ENCODE measurements at places on chromosomes 3 and 15. TPM values are rescaled to one million over a fixed set of nuclear protein-coding genes. Genes with fewer than 3 reads are reported as not detected.

The TM4SF18 gene
- not detected for total RNA-seq

The ONECUT1 gene
- total RNA-seq = 1.5 TPM

The RAB6B gene
- 7.7 TPM for total RNA-seq

- no peak for DNase-seq
- H3K4me1 ChIP-seq = peaks cover 46% of the 10 kb centered on the region
- no peak overlapping the region for H3K27ac ChIP-seq
- no peaks in the 10 kb centered on the region for H3K27me3 ChIP-seq
- H3K36me3 ChIP-seq = no peaks in the 10 kb centered on the region
These were observed 4.9 kb downstream of the RAB8B start for GRCh38 chr15:63194302-63194701.

DNA sequence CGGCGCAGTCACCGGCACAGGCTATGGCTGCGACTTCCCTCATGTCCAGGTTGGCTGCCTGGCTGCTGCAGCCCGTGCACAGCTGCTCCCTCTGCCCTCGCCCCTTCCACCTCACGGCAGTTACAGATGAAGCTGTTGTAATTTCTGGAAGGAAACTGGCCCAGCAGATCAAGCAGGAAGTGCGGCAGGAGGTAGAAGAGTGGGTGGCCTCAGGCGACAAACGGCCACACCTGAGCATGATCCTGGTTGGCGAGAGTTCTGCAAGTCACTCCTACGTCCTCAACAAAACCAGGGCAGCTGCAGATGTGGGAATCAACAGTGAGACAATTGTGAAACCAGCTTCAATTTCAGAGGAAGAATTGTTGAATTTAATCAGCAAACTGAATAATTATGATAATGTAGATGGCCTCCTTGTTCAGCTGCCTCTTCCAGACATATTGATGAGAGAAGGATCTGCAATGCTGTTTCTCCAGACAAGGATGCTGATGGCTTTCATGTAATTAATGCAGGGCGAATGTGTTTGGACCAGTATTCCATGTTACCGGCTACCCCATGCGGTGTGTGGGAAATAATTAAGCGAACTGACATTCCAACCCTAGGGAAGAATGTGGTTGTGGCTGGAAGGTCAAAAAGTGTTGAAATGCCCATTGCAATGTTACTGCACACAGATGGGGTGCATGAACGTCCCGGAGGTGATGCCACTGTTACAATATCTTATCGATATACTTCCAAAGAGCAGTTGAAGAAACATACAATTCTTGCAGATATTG, 13.2 kb upstream of the GNB4 start:
- DNase-seq = peak; percentile 27
- no peak overlapping the region for H3K27ac ChIP-seq
- H3K36me3 ChIP-seq = no peaks in the 10 kb centered on the region
- no peaks in the 10 kb centered on the region for H3K27me3 ChIP-seq

GRCh38 chr15:55348281-55348778, 29.3 kb downstream of the PIGB start:
- no peaks in the 10 kb centered on the region for H3K27me3 ChIP-seq
- H3K4me3 ChIP-seq = no peak overlapping the region
- H3K36me3 ChIP-seq = no peaks in the 10 kb centered on the region
- H3K4me1 ChIP-seq = peaks cover 7% of the 10 kb centered on the region

GRCh38 chr3:46914849-46915248, 37.3 kb downstream of the PTH1R start:
- H3K36me3 ChIP-seq = peaks cover 13% of the 10 kb centered on the region
- H3K27ac ChIP-seq = no peak overlapping the region
- no peak for DNase-seq
- no peaks in the 10 kb centered on the region for H3K27me3 ChIP-seq

- peaks cover 7% of the 10 kb centered on the region for H3K36me3 ChIP-seq
- H3K4me1 ChIP-seq = peaks cover under 1% of the 10 kb centered on the region
- no peaks in the 10 kb centered on the region for H3K27me3 ChIP-seq
- no peak for DNase-seq
- H3K27ac ChIP-seq = no peak overlapping the region
- H3K4me3 ChIP-seq = no peak overlapping the region
These were observed 104.3 kb downstream of the MAP2K5 start for GRCh38 chr15:67646847-67647246.

DNA sequence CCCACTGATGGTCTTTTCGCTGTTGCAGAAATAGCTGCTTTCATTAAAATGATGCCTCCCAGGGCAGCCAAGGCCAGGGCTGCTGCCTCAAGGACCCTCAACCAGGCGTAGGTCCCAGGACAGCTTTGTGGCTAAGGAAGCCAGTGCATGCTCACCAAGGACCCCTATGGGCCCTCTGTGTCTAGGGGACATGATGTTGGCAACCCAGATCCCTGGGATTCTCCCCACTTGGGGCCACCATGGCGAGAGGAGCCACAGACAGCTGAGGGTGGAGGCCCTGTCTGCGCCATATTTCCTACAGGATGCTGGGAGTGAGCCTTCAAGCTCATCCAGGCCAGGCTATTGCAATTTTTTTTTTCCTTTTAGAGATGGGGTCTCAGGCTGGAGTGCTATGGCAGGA, 137.2 kb downstream of the CHSY1 start:
- H3K4me3 ChIP-seq = no peak overlapping the region
- no peak overlapping the region for H3K27ac ChIP-seq
- no peaks in the 10 kb centered on the region for H3K36me3 ChIP-seq

- DNase-seq = peak; percentile 28
- peaks cover 14% of the 10 kb centered on the region for H3K4me1 ChIP-seq
- no peak overlapping the region for H3K4me3 ChIP-seq
- no peak overlapping the region for H3K27ac ChIP-seq
These were observed 55.9 kb upstream of the FAM174B start for GRCh38 chr15:92711457-92711831.

DNA sequence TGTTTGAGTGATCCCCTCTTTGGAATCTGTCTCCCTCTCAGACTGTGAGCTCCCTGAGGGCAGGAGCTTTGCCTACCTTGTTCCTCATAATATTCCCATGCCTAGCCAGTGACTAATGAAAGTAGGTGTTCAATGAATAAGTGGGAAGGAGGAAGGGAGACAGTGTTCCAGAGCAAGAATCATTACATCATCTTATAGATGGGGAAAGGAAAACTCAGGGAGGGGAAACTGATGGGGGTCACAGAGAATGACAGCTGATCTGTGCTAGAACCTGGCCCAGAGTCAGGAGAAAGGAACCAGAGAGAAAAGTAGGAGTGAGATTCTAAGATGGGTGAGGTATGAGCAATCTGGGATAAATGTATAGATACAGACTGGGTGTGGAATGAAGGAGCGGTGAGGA, 29.9 kb downstream of the LINGO1 start:
- no peaks in the 10 kb centered on the region for H3K27me3 ChIP-seq
- H3K27ac ChIP-seq = no peak overlapping the region
- DNase-seq = no peak
- H3K36me3 ChIP-seq = no peaks in the 10 kb centered on the region
- no peak overlapping the region for H3K4me3 ChIP-seq

GRCh38 chr3:171862993-171863521, 19.9 kb downstream of the TMEM212 start:
- no peak overlapping the region for H3K27ac ChIP-seq
- no peaks in the 10 kb centered on the region for H3K36me3 ChIP-seq
- H3K4me3 ChIP-seq = no peak overlapping the region
- DNase-seq = peak; percentile 27
- no peaks in the 10 kb centered on the region for H3K27me3 ChIP-seq

Data from neural progenitor cell (in vitro differentiated cells).